Suppressor macrophage (primary cell): ENCODE measurements at places on chromosomes 16 and 17.

- no peak for DNase-seq
These were observed 318.8 kb downstream of the C16orf95 start for GRCh38 chr16:86998196-86999001.

GRCh38 chr17:337453-337852 lies 15.2 kb downstream of the RPH3AL start:
- DNase-seq = no peak

DNA sequence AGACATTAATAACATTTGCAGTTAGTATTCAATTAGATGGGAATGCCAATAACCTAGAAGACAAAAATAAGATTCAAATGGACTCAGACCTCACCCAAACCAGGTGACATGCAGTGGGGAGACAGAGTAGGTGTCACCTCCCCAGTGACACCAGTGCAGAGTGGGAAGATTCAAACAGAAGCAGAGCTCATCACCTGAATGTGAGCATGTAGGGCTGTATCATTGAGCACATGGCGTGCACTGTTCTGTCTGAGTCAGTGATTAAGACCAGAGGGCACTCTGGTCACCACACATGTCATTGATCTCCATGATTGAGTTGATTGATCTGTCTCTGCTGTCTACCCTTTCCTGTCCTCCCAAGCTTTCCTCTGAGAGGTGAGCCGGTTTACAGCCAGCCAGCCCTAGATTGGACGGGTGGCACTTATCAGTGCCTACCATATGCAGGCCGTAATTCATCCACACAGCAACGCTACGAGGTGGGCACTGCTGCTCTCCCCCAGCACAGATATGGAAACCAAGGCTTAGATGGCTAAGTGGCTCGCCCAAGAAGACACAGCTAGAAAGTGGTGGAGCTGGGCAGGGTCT lies 34.0 kb downstream of the RHBDL3 start:
- no peak for DNase-seq

- DNase-seq = peak; percentile 79
These were observed at the start of gene ZNF205 for GRCh38 chr16:3112058-3112880. Gene ZNF205 (plus strand): TSS chr16:3112586. CDS start chr16:3113431, 845 bp downstream.

- DNase-seq = no peak
These were observed 44.2 kb downstream of the PSMD12 start for GRCh38 chr17:67322042-67322787.

GRCh38 chr16:2364638-2365210 lies 24.2 kb upstream of the ABCA3 start:
- no peak for DNase-seq

- DNase-seq = no peak
These were observed 339.5 kb downstream of the HS3ST4 start for GRCh38 chr16:26031286-26031685.

- no peak for DNase-seq
These were observed 121.1 kb downstream of the IRX5 start for GRCh38 chr16:55051571-55052347.

GRCh38 chr16:76583466-76583865 lies 306.3 kb downstream of the CNTNAP4 start:
- no peak for DNase-seq

DNA sequence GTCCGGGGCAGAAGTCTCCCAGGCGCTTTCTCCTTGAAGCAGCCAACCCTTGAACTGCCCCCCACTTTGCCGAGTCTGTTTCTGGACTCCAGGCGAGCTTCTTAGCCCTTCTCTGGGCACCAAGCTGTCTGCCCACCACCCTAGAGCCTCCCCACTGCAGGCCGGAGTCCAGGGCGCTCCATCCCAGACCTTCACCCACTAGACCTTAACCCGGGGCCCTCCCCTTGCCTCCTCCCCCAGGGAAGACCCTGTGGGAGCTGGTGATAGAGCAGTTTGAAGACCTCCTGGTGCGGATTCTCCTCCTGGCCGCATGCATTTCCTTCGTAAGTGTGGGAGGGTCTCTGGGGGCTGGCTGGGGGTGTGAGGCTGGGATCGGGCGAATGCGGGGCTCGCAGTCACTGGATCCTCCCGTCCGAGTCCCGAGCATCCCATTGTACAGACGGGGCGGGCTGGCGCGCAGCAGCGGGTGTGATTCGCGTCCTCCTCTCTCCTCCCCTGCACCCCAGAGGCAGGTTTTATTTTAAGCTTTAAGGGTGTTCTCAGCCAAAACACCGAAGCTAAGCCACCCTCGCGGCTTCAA lies 1.1 kb downstream of the ATP2A1 start:
- DNase-seq = no peak
